ENCODE measurements at places on chromosomes 5 and 9.

GRCh38 chr5:3489239-3489843, 106.3 kb upstream of the IRX1 start:
- ATAC-seq: no peak

- ATAC-seq: no peak
Measured at GRCh38 chr5:116654925-116655324, 80.3 kb upstream of the SEMA6A start.

- no peak for ATAC-seq
Measured at GRCh38 chr9:80158131-80158530, 586.4 kb downstream of the TLE4 start.

DNA sequence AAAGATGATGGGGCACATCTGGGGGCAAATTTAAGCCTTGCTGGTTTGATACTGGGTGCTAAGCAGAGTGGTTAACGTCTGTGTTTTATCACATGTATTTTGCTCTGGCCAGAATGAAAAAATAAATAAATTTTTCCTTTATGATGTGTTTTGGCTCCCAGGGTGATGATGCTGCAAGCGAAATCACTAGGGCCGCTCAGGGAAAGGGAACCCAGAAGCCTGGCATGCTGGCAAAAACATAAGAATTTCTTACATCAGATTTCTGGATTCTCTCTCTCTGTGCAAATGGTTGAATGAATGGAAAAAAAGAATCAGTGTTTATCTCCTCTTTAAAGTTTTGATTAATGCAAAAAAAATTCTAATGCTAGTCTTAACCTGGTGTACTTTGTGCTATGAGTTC, 1975.2 kb upstream of the C9orf72 start:
- ATAC-seq: no peak

DNA sequence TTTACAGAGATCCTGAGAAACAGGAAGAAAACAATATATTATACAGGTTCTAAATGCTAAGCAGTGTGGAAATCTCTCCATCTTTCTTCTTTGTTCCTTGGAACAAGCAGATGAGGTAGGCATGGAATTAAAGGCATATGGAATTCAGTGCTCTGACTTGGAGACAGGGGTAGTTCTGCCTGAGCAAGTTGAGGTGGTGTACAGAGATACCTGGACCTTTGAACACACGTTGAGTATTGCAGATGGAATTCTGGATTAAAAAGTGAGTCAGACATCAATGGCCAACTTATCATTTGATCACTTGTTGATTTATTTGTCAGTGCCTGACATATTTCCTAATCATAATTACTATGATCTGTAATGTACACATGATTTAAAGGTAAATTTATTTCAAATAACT, 293.9 kb upstream of the IRX4 start:
- ATAC-seq: no peak

GRCh38 chr5:43073597-43074546, 33.8 kb upstream of the ANXA2R start:
- no peak for ATAC-seq

- no peak for ATAC-seq
Measured at GRCh38 chr5:52727576-52727975, 60.1 kb upstream of the ITGA1 start.

GRCh38 chr5:139863855-139864558, 68.4 kb downstream of the PSD2 start:
- peak; percentile 49 for ATAC-seq

- peak; percentile 35 for ATAC-seq
Measured at GRCh38 chr9:131478421-131478868, 24.3 kb upstream of the POMT1 start.

DNA sequence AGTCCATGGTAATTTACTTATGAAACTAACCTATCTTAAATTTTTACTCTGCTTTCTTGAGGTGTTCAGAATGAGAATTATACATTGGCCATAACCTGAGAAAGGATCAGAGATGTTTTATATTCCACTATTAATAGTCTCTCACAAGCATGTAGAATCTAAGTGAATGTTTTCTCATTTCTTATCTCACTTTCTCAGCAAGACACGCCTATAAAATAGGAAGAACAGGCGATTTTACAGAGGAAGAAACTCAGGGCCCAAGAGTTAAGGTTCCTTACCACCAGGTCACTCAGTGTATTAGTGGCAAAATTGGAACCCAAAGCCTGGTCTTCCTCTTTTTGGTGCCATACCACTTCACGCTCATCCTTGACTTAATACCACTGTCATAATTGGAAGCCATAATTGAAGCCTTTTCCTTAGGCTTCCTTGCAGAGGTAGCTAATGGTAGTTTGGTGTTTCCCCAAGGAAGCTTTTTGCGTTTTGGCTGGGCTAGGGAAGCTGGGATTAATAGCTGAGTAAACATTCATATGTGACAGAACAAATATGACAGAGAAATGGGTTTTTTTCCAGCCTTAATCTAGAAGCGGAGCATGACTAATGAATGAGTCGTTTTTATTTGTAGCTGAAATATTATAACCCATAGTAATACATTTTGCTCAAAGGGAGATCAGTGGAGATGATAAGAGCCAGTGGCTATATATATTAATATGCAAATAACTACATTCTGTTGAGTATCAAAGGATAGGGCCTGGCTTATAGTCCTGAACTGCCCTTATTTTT, 16.9 kb downstream of the HMGXB3 start:
- ATAC-seq: no peak

- no peak for ATAC-seq
Measured at GRCh38 chr9:135146766-135147473, 59.5 kb downstream of the OLFM1 start.

DNA sequence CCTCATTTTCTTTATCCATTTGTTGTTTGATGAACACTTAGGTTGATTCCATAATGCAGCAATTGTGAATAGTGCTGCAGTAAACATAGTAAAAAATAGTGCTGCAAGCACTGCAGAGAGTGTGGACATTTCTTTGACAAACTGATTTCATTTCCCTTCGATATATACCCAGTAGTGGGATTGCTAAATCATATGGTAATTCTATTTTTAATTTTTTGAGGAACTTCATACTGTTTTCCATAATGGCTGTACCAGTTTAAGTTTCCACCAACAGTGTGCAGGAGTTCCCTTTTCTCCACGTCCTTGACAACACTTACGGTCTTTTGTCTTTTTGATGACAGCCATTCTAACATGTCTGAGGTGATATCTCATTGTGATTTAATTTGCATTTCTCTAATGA, 138.2 kb upstream of the PLPPR1 start:
- ATAC-seq: no peak

GRCh38 chr9:382383-382782, 167.7 kb downstream of the DOCK8 start:
- no peak for ATAC-seq

- no peak for ATAC-seq
Measured at GRCh38 chr5:51806677-51807076, 423.4 kb downstream of the ISL1 start.

GRCh38 chr5:5340206-5340729, 82.2 kb upstream of the ICE1 start:
- no peak for ATAC-seq

DNA sequence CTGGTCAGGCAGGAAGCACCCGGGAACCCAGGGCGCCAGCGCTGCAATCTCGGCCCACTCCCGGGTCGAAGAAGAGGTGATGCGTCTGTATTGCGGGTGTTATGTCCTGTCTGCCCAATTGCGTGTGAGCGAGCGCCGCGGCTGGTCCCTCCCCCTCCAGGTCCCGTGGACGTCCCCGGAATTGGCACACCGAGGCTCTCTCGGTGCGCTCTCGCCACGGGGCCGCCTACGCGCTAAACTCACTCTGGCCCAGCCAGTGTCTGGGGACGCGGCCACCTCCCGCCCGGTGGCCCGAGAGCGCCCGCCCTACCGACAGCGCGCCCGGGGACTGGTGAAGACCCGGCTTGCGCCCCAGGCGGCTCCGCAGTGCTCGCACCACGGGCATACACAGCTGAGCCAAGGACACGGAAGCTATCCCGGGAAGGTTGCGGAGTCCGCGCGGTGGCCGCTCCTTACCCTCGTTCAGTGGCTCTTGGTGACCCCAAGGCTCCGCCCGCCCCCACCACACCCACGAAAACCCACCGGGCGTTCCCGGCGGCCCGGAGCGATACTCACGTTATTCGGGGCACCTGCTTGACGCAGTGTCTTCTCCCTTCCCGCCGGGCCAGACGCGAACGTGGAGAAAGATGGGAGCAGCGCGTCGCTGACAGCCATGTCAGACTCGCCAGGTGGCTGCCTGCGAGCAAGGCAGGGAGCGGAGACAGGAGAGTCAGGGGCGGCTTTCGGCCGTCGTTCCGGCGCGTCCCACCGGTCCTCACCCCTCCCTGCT, 1.0 kb downstream of the KLF4 start:
- ATAC-seq: no peak
